ENCODE measurements at places on chromosomes 16 and 17. TPM values are rescaled to one million over a fixed set of nuclear protein-coding genes. Genes with fewer than 3 reads are reported as not detected.

The DNASE1L2 gene
- polyA plus RNA-seq = 0.87 TPM

The COIL gene
- 34.4 TPM for polyA plus RNA-seq

The GRB7 gene
- 38.5 TPM for polyA plus RNA-seq

The KREMEN2 gene
- polyA plus RNA-seq = 3.3 TPM

The TUFM gene
- polyA plus RNA-seq = 208 TPM

The CACNA1G gene
- 6.5 TPM for polyA plus RNA-seq

The GCGR gene
- polyA plus RNA-seq = 12.9 TPM

The FAM20A gene
- polyA plus RNA-seq = 11.6 TPM

The SLC2A4 gene
- 2.9 TPM for polyA plus RNA-seq

The PABPN1L gene
- not detected for polyA plus RNA-seq

The PRM3 gene
- not detected for polyA plus RNA-seq

The DYNLL2 gene
- 80.0 TPM for polyA plus RNA-seq

The ASGR1 gene
- 5.5 TPM for polyA plus RNA-seq

The PCTP gene
- 29.3 TPM for polyA plus RNA-seq

The OSGIN1 gene
- 0.64 TPM for polyA plus RNA-seq

The GP1BA gene
- 3.5 TPM for polyA plus RNA-seq

The CDH3 gene
- 59.5 TPM for polyA plus RNA-seq

The KRTAP9-2 gene
- not detected for polyA plus RNA-seq

All from right renal pelvis (tissue), 4 donors.